EL (cell line): ENCODE measurements at places on chromosomes 7 and 10.
A peak's percentile ranks its signal among the peaks of the same experiment; 100 is the strongest.

GRCh38 chr7:142478479-142479220, 220.8 kb upstream of the PRSS58 start:
- DNase-seq: peak; percentile 71

DNA sequence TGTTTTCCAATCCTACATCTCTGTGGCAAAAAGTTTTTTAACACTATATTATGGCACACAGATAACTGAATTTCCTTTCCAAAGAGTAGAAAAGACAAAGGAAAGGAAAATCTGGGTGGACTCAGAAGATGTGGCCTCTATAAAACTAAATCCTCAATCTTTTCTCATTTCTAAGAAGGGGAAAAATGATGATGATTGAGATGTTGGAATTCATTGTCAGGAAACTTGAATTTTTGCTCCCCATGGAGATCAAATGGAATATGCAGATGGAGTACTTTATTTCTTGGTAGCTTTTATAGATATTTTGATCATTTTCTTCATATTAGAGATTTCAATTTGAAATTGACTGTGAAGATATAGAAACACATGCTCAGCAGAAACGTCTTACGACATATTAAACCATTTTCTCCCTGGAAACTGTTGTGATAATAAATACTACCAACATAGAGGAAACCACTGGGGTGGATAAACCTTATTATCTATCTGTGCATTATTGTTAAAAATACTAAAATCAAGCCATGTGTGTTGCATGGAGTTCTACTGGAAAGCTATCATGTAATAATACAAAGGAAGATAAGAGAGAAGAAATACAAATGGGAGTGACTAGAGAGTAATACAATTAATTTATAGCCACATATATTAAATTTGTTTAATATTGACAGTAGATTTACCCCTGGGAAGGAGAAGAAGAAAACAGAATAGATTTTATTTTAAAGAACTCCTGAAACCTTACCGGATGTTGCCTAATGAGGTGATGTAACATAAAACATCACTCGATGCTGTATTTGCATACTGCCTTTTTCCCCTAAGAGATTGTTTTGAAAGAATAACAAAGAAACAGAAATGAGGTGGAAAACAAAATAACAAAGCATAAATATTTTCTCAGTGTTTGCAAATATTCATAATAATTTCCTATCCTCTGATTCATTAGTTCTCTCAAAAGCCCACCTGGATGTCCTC, 931.2 kb upstream of the C7orf33 start:
- DNase-seq: no peak

GRCh38 chr10:84314275-84314674, 14.1 kb upstream of the CCSER2 start:
- no peak for DNase-seq

GRCh38 chr10:112958275-112958995, 8.4 kb downstream of the TCF7L2 start:
- DNase-seq: peak; percentile 92

- DNase-seq: no peak
Measured at GRCh38 chr10:49331431-49331830, 32.5 kb downstream of the C10orf71 start.

DNA sequence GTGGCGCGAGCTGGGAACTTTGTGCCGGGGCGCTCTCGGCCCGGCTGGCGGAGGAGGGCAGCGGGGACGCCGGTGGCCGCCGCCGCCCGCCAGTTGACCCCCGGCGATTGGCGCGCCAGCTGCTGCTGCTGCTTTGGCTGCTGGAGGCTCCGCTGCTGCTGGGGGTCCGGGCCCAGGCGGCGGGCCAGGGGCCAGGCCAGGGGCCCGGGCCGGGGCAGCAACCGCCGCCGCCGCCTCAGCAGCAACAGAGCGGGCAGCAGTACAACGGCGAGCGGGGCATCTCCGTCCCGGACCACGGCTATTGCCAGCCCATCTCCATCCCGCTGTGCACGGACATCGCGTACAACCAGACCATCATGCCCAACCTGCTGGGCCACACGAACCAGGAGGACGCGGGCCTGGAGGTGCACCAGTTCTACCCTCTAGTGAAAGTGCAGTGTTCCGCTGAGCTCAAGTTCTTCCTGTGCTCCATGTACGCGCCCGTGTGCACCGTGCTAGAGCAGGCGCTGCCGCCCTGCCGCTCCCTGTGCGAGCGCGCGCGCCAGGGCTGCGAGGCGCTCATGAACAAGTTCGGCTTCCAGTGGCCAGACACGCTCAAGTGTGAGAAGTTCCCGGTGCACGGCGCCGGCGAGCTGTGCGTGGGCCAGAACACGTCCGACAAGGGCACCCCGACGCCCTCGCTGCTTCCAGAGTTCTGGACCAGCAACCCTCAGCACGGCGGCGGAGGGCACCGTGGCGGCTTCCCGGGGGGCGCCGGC, 870 bp downstream of the FZD1 start:
- DNase-seq: peak; percentile 74

DNA sequence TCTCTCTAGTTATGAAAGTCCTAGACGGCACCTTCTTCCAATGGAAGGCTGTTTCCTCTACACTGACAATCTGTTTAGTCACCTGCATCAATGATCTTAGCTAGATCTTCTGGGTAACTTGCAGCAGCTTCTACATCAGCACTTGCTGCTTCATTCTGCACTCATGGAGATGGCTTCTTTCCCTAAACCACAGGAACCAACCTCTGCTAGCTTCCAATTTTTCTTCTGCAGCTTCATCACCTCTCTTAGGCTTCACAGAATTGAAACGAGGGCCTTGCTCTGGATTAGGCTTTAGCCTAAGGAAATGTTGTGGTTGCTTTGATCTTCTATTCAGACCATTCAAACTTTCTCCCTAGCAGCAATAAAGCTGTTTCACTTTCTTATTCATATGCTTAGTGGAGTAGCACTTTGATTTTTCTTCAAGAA, 24.6 kb downstream of the NAMPT start:
- DNase-seq: no peak

DNA sequence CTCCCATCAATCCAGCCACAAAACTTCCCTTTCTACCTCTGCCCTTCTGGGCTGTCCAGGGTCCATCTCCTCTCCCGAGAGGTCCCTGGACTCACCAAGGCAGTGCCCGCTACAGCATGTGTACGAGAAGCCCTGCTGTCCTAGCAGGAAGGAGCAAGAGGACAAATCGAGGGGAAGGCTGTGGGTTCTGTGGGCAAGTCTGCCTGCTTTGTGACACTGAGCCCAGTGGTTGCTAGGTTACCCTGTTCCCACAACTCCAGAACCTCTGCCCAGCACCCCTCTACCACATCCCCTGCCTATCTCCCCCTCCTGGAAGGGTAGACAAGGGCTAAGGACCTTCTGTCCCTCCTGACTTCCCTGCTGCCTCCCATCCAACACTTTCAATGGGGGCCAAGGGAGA, at the start of gene TBATA:
Gene TBATA (minus strand): TSS at position 188 of the 400 bp plus-strand sequence. CDS start 1,998 bp downstream, outside the sequence.
- no peak for DNase-seq

DNA sequence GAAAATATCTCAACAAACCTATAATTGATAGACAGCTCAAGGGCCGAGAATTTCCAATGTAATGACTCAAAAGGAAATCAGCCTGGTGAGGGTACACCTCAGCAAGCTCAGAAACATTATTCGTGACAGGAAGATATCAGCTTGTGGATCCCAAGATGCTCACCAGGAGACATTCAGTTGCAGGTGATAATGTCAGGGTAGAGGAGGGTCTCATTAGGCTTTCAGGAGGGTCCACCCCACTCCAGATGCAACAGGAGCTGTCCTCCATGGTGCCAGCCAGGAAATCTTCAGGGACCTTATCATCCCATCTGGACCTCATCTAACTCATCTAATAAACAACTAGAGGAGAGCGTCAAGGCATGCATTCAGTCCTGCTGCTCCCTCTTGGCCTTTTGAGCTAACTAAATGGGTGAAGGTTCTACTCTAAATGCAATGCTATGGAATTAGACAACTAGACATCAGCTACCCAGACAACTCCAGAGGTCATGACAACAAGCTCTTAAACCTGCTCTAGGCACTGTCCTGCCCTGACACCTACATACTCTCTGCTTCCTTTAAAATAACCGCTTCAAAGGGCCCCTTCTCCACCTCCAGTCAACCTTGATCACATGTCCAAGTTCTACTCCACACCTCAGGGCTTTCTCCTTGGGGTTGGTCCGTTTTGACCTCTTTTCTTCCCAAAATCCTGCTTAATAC, 4.3 kb upstream of the GIMAP5 start:
- no peak for DNase-seq

GRCh38 chr10:124099604-124100003, 6.2 kb upstream of the CHST15 start:
- DNase-seq: no peak

DNA sequence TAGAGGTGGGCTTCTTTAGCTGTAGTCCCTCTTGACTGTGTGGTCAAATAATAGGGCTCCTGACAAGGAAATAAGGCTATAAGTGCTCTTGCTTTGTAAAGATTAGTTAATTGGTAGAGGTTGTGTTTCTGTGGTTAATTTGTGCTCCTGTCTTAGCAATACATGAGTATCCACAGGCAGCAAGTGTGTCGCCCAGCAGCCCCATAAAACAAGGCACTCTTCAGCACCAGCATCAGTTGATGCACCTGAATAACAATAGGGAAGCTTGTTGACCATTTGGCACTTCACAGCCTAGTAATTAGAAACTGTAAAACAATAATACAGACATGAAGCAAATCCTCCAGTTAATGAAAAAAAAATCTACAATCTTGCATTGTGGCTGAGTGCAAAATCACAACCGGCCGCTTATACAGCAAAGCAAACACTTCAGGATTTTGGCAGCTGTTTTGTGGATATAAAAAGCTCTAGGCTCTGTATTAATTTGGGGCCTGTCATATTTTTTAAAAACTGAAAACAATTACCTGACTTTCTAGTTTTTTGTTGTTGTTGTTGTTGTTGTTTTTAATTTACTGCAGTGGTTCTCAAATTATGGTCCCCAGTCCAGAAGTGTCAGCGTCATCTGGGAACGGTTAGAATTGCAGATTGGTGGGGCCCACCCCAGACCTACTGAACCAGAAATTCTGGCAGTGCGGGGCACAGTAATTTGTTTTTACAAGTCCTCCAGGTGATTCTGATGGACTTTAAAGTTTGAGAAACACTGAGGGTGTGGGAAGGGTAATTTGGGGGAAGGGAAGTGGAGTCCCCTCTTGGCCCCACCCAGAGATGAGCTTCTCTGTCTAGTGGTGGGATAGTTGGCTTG, 56.8 kb downstream of the AUTS2 start:
- no peak for DNase-seq

DNA sequence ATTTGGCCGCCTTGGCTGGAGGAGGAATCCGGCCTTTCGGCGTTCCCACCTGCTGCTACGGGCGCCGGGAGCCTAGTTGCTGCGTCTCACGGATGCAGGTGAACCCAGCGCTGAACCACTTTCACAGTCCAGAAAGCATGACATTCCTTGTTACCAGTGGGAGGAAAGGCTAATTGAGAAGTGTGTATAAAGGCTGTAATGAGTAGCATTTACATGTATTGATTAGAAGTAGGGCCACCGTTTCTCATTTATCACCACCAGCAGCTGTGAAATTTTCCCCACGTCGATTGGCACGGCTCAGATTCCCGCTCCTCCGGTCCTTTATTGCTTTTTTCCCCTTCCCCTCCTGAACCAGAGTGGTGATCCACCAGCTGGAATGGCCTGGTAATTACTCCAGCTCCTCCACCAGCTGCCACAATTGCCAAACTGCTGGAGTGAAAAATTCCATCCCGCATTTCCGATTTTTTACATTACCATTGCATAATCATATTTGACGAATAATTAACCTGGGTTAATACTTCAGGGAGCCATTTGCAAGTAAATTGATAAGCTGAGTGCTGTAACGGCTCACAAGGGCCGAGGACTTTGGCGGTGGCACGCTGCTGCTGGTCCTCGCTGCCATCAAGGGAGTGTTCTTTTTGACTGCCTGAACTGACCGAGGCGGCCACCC, 153.3 kb downstream of the POU6F2 start:
- no peak for DNase-seq

DNA sequence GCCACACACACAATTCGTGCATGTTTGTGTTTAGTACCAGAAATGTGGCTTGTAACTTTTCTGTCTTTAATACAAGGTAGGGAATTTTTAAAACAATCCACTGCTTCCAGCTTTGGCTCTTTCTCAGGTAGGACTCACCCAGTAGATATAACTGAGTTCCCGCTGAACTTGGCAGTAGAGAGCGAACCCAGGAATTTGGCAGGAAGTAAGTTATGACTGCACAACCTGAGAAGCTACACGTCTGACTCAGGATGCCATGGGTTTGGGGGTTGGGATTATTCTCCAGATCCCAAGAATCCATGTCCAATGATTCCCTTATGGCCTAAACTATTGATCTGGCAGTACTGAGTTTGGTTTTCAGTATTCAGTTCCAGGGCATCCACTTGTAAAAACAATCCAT, 499.7 kb downstream of the CALN1 start:
- no peak for DNase-seq
